ENCODE measurements at places on chromosomes 5 and 9.

GRCh38 chr5:78667461-78668103, 19.0 kb upstream of the LHFPL2 start:
- no peak for DNase-seq

DNA sequence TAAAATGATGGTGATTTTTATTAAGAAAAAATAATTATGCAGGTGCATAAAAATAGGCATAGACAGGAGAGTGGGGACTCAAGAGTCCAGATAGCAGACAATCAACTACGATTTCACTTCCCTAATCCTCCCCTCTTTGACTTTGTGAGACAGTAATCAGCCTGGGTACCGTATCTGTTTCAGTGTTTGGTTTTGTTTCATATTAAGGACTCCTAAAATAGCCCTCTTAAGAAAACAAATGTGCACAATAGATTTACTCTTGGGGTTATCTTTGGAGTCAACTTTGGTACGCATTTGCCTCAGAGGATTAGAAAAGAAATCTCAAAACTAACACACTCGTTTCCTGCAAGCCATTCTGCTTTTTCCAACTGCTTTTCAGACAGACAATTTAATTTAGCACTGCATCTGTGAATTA, 96.3 kb downstream of the ZNF608 start:
- DNase-seq, result no peak

GRCh38 chr5:123066016-123066415, 23.0 kb upstream of the PRDM6 start:
- no peak for DNase-seq

DNA sequence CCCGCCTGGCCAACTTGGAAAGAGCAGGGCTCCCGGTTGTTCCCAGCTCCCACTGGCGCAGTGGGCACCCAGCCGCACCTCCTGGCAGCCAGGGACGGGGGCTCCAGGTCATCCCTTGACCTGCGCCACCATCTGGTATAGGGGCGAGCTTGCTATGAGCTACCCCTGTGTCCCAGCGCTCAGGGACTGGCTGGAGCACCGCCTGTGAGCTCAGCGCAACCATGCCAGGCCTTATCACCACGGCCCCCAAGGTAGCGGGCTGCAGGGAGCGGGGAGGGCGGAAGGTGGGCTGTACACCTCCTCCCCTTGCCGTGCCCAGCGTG, 15.4 kb upstream of the RASA1 start:
- no peak for DNase-seq

DNA sequence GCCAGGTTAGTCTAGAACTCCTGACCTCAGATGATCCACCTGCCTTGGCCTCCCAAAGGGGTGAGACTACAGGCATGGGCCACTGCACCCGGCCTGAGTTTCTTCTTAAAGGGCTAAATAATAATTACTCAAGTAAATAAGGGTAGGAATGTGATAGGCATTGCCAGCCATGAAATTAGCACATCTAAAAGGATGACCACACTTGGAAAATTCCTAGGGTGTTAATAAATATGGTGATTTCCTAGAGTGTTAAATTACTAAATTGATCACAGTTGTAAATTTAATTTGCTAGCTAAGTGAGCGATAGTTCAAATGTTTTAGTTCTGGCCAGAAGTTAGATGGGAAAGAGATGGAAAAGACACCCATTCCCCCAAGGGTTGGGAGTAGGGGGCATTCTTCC, 53.4 kb downstream of the UBAP1 start:
- no peak for DNase-seq

Measured in CD4-positive, alpha-beta T cell treated with Interleukin-6 for 4 hours (primary cell).